Chondrocyte (in vitro differentiated cells): ENCODE measurements at places on chromosomes 6 and 20.

- H3K36me3 ChIP-seq, result no peaks in the 10 kb centered on the region
- peaks cover 3% of the 10 kb centered on the region for H3K4me1 ChIP-seq
- peaks cover 34% of the 10 kb centered on the region for H3K27me3 ChIP-seq
Observed at GRCh38 chr6:84428300-84428907, 201.0 kb upstream of the CEP162 start.

- peaks cover 8% of the 10 kb centered on the region for H3K27me3 ChIP-seq
- no peak for DNase-seq
- H3K27ac ChIP-seq, result no peak overlapping the region
- H3K4me3 ChIP-seq, result no peak overlapping the region
Observed at GRCh38 chr6:85798931-85799652, 156.4 kb upstream of the SYNCRIP start.

GRCh38 chr20:21505810-21506530, 7.9 kb downstream of the NKX2-2 start:
- peaks cover 24% of the 10 kb centered on the region for H3K4me1 ChIP-seq
- no peak for DNase-seq
- H3K36me3 ChIP-seq, result peaks cover 2% of the 10 kb centered on the region
- H3K27me3 ChIP-seq, result peaks cover 76% of the 10 kb centered on the region
- peak overlapping the region; percentile 19 for H3K4me3 ChIP-seq

GRCh38 chr6:71489736-71490135, 201.1 kb downstream of the OGFRL1 start:
- H3K4me1 ChIP-seq, result peaks cover 19% of the 10 kb centered on the region
- no peaks in the 10 kb centered on the region for H3K36me3 ChIP-seq
- no peaks in the 10 kb centered on the region for H3K27me3 ChIP-seq

DNA sequence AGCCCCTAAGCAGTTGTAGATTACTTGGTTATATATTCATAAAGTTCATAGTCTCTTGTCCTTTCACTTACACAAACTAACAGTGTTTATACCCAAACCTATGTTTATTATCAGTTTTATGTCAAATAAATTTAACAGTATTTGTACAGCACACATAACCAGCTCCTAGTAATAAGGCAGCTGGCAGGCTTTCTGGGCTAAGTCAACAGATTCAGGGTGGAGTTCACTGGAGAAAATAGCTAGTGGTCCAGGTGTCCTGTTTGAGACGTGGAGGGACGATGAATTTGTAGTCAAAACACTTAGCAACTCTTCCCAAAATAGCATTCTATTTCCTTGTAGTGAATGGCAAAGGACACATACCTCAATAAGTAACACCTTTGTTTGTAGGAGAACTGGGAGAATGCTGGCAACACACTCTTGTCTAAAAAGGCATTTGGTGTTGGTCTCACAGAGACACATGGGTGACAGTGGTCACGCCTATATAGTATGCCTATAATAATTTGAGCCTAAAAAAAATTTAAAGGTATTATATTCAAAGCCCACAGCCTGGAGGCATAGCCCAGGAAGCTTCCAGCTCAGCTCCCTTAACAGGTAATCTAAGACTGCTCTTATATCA, 156.4 kb upstream of the CARMIL1 start:
- DNase-seq, result no peak
- peaks cover 3% of the 10 kb centered on the region for H3K36me3 ChIP-seq
